ENCODE measurements at places on chromosomes 11 and 22.

DNA sequence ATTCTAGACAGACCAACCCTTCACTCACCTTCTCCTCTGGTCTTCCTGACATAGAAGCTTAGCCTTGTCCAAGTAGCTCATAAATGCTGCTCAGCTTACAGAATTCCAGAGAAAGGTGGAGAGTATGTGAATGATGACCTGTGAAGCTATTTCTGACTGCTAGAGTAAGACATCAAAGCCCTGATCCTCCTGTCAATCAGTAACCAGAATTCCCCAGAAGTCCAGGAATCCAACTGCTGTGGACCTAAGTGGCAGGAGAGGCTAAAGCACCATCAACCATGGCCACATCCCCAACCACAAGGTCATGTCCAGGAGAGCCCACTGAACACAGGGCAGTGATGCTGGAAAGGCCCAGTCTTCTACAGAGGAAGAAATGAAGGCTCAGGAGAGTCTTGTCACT is 2.6 kb downstream of the OR51G2 start:
- no peak for DNase-seq

DNA sequence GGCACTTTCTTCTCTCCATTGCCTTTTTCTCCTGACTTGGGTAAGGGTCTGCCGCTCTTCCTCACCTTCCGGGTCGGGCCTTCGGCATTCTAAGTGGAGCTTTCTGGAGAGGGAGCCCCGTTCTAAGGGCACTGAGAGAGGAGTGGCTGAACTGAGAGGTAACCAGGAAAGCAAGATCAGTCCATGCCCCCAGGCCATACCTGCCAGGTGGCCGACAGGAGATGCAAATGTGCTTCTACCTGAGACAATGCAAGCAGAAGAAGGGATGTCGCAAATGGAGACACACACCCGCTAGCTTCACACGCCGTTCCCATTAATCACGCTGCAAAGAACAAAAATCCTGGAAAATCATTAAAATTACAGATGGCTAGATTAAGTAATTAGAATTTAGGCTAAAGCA is 156.4 kb upstream of the TBCEL start:
- DNase-seq: no peak

DNA sequence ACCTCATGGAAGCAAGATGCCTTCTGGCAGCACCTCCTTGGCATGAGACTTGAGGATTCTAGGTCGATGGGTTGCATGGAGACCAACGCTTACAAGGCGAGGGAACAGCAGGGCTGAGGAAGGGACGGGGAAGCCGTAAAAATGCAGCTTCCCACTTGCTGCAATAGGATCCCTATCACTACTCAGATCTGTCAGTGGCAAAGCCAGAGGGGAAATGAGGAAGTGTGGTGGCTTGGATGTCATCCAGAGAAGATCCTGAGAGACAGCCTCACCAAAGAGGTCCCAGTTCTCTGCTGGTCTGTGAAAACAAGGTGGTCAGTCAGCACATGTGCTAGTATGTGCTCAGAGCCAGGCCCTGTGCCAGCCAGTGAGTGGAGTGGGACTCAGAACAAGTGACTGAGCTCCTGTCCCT is 22.2 kb downstream of the CYB5R2 start:
- no peak for DNase-seq

- DNase-seq: peak; percentile 32
Observed at GRCh38 chr22:39567135-39567946, 3.2 kb upstream of the CACNA1I start.

- DNase-seq: no peak
Observed at GRCh38 chr11:7575841-7576725, 62.3 kb downstream of the PPFIBP2 start.

DNA sequence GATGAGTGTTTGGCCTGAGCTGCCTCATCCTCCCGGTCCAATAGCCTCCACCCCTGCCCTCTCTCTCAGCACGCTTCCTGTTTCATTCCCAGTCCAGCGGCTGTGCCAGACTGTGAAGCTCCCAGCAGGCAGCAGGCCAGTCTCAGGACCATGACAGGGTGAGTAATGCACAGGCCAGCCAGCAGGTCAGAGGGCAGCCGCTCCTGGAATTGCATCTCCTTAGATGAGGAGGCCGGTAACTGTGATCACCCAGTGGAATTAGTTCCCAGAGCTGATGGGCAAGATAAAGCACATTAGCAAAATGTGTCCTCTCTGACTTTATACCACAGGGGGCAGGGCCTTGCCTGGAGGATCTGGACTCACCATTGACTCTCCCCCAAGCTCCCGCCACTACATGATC is 251.2 kb downstream of the ETS1 start:
- DNase-seq: no peak

DNA sequence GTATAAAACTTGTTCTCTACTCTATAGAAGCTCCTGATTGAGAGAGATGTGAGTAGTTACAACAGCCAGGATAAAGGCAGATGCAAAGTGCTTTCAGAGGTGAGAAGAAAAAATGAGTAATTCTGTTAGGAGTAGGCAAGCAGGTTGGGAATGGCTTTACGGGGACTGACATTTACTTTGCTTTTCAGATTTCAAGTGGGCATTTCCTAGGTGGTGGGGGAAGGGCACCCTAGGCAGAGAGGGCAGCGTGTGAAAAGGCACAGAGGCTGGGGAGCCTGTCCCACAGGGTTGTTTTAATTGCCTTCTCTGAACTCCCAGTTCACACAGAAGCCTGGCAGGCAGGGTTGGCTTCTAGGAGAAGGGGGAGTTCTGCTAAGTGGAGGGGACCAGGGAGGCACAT is 106.5 kb downstream of the NAV2 start:
- no peak for DNase-seq

GRCh38 chr11:112715056-112715455 is 246.2 kb upstream of the NCAM1 start:
- no peak for DNase-seq

DNA sequence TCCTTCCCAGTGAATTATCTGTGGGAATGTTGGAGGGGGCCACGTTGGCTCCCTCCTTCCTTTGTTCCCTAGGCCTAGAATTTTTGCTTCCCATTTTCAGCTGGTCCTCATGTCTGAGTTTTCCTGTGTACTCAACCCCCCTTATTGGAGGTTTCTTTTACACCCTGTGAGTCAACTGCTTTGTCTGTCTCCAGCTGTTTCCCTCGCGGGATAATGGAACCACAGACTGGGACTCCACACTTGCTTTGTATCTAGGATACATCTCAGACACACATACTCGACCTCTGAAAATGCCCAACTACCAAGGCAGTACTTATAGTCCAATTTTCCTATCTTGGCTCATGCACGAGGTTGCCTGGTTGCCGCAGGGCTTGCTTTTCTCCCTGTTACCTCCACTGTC is 352.7 kb upstream of the MPPED2 start:
- DNase-seq: no peak

- DNase-seq: no peak
Observed at GRCh38 chr11:131692151-131692550, 321.7 kb downstream of the NTM start.

GRCh38 chr11:65468874-65469333 is 29.9 kb upstream of the MALAT1 start:
- peak; percentile 67 for DNase-seq

GRCh38 chr11:116424615-116425261 is 348.0 kb downstream of the BUD13 start:
- DNase-seq: no peak

DNA sequence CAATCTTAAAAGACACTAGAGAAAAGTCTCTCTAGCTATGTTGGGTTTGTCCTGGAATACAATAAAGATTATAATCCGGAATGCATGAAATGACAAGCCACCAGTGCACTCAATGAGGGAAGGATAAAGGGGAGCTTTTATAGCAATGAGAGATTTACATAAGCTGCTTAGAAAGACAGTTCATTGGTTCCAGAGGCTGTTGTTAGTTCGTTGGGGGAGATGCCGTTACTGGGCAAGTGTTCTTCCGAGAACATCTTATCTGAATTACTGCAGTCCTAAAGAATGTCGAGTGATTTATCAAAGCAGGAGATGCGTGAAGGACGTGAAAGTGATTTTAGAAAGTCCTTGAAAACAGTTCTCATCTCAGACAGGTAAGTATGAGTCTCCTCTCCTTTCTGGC is 33.6 kb downstream of the SYN3 start:
- no peak for DNase-seq

DNA sequence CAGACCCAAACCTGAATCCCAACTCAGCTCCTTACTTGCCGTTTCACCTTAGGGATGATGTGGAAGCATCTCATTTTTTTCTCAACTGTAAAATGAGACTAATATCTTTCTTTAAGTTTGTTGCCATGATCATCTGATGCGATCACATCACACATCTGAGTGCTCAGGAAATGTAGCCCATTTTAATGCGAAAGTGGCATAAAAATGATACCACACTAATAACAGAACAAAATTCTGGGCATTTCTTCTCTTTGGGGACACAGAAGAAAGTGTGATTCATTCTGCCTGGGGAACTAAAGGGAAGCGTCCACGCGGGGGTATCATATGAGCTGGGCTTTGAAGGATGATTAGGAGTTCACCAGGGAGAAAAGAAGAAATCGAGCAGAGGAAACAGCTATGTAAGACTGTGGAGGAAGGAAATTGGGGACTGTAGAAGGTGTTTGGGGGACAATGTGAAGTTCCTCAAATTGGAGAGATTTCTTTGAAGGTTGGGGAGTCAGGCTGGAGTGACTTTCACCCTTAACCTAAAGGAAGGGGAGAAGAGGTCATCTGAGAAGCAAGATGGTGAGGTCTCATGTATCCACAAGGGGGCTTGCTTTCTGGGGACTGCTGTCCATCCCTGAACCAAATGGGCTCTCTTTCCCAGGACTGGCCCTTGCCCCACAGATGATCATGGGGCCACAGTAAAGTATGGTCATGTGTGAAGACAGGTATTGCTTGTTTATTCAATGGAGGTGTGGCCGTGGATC is 49.7 kb upstream of the NNMT start:
- DNase-seq: no peak

GRCh38 chr11:1391165-1392075 is 1.7 kb downstream of the BRSK2 start:
- no peak for DNase-seq

DNA sequence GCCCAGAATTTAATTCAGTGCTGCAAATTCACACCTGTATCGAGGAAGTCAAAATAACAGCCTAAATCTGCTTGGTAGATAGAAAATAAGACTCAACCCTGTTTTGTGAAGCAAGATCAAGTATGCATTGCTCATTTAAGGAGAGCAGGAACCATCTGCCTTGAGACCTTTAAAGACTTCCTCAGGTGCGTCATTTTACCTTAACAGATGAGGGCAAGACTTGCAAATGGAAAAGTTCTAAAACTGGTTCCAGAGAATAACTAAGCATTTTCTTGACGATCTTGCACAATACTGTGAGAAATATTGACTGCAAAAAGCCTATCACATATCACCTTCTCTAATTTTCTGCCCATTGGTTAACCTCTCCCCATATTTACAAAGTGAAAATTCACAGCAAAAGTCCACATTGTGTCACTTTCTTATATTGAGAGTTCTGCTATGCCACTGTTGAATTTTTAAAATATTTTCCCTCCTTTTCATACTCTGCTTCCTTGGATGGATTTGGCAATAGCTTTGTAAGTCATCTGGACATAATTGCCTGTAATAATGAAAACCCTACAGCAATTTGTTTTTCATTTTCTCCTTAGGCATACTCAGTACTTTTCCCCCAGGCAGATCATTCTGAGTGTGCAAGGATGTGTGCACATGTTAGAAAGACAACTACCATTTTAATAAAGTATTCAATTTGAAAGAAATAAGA is 234.2 kb downstream of the AASDHPPT start:
- DNase-seq: no peak

- DNase-seq: no peak
Observed at GRCh38 chr11:102345904-102346303, 1.1 kb upstream of the BIRC2 start.

DNA sequence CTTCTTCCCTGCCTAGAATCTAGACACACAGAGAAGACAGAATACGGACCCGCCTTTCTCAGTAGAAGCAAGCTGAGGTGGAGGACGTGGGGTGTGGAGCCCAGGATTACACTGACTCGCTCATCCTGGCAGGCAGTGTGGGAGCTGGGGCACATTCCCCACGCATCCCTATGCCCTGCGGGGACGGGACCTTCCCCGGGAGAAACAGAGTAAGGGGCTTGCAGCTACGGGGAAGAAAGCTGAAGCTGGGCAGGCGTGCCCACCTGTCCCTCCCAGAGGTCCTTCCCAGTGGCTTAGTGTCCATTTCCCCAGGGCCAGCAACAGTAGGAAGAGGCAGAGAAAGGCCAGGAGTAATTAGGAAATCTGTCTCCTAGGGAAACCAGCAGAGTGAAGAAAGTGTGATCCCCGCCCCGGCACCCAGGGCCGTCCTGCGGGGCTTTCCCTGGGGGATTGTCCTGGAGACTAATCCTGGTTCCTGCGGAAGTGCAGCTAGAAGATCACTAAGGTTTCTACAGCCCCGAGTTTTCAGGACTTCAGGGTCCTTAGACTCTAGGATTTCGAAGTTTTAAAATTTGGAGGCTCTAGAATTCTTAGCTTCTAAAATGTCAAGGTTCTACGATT is 7.8 kb downstream of the DNAJB13 start:
- no peak for DNase-seq

- DNase-seq: no peak
Observed at GRCh38 chr22:31148488-31148887, 8.2 kb upstream of the PLA2G3 start.

DNA sequence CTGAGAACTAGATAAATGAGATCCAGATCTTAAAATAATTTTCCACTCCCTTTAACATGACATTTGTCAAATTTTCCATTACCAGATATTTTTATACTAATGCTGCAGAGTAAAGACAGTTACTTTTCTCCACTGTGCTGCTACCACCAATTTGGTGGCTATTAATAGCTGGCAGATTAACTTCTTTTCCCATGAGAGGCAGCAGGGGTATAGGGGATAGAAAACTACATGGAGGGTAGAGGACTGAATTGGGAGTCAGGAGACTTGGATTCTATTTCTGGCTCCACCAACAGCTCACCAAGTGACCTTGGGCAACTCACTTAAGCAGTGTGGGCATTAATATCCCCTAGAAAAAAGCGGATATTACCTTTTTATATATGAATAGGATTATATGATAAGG is 69.2 kb downstream of the KIF18A start:
- DNase-seq: no peak

- no peak for DNase-seq
Observed at GRCh38 chr11:85758026-85758425, 52.9 kb downstream of the SYTL2 start.

DNA sequence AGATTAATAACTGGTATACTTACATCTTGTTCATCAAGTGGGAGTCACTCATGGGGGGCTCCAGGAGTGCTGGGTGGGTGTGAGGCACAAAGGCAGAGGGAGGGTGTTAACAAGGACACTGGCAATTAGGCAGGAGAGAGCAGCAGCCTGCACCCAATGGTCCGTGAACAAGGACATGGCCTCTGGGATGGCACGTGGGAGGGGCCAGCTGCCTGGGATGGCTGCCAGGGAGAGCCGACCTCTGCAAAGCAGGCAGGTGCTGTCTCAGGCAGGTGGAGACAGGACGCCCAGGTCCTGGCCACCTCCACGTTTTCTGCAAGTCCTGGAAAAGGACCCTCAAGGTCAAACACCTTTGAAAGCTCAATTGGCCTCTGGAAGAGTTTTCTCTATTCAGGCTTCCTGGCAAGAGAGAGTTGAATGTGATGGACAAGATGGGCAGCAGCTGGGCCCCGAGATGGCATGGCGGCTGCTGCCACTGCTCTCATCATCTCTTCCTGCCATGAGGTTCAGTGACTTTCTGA is 257.1 kb downstream of the BUD13 start:
- no peak for DNase-seq

- peak; percentile 75 for DNase-seq
Observed at GRCh38 chr22:23591201-23591791, 11.2 kb upstream of the IGLL1 start.

GRCh38 chr11:99537681-99538080 is 516.9 kb downstream of the CNTN5 start:
- DNase-seq: no peak

Measured in germinal center (tissue), 1 donor.